ENCODE measurements at places on chromosomes 11 and 22.

DNA sequence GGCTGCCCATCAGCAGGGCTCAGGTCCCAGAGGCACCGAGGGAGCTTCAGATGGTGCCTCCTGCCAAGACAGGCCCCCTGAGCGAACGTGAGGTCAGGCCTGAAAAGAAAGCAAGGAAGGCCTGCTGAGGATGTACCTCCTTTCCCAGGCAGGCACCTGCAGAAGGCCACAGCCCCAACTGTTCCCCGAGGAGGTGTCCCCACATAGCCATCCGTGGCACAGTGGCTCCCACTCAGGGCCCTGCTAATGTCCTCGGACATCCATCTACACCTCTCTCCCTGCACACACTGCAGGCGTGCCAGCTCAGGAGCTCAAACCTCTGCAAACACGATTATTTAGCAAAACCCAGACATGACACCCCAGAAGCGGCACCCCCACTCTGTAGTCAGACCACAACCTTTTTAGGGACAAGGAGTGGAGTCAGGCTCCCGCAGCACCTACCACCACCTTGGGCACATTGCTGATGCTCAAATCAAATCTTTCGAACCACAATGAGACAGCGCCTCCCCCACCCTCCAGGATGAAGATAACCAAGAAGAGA lies 36.9 kb downstream of the SHANK2 start:
- no peak for DNase-seq

GRCh38 chr11:46733234-46733633 lies 14.2 kb downstream of the F2 start:
- DNase-seq: no peak

DNA sequence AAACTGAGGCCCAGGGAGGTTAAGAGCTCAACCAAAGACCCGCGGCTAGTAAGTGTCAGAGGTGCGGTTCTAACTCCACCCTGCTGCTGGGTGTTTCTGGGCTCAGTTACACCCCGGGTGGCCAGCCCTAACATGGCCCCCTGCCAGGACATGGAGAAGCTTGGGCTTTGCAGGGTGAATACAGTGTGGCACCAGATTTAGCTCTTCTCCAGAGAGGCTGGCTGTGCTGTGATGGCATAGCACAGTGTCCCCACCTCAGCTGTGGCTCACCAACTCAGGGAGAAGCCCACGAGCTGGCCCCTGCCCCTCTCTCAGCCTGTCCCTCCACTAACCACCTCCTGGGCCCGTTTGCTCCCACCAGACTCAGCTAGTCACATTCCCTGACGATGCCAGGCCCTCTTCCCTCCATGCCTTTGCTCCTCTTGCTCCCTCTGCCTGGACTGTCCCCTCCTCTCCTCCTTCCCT lies 7.0 kb downstream of the UCP3 start:
- no peak for DNase-seq

DNA sequence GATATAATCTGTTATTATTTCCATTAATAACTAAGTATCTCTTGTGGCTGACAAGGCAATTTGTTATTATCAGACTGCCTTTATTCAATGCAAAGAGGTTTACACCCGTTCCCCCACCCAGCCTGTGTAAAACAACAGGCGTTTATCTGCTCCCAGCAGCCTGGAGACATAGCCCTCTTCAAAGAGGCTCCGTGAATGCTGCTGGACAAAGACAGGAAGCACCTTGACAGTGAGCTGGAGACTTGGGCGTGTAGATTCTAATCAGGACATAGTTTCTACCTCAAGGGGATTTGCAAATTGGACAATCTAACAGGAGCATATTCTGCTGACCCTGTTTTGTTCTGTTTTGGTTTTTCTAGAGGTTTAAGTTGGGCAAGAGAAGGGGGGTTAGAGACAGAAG lies 733.0 kb upstream of the KIRREL3 start:
- DNase-seq: no peak

GRCh38 chr11:8777907-8778767 lies 95.5 kb downstream of the RPL27A start:
- DNase-seq: no peak

GRCh38 chr11:77204754-77205466 lies 76.9 kb downstream of the MYO7A start:
- DNase-seq: no peak

DNA sequence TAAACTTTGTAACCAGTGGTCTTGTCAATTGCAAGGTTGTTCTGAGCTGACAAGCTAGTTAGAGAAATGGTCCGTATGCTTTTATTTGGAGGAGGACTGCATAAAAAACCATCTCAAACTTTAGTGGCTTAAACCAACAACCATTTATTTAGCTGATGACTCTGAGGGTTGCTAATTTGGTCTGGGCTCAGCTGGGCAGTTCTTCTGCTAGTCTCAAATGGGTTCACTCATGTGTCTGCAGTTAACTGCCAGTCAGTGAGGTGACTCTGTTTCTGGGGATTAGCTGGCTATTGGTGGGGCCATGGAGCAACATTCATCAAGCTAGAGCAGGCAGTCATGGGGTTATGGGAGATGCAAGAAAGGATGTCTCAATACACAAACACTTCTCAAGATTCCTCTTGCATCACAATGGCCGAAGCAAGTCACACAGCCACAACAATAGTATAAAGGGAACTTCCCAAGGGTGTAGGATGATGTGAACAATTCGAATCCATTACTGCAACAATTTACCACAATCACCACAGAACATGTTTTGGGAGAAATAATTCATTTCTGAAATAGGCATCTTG lies 521.9 kb downstream of the INSC start:
- DNase-seq: no peak

DNA sequence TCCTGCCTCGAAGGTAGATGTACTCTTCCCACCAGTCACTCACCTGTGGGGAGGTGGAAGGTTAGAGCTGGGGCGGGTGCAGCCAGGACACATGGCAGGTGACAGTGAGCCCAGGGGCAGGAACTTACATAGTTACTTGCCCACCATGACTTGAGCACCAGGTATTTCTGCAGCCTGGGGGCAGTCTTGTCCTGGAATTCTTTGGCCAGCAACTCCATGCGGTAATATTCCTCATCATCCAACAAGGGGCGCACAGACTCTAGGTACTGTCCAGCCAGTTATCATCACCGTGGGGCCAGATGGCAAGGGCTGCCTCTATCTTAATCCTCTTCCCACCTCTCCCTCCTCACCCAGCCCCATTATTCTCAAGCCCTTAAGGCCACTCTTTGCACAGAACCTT lies 2.2 kb downstream of the CPT1B start:
- DNase-seq: no peak

DNA sequence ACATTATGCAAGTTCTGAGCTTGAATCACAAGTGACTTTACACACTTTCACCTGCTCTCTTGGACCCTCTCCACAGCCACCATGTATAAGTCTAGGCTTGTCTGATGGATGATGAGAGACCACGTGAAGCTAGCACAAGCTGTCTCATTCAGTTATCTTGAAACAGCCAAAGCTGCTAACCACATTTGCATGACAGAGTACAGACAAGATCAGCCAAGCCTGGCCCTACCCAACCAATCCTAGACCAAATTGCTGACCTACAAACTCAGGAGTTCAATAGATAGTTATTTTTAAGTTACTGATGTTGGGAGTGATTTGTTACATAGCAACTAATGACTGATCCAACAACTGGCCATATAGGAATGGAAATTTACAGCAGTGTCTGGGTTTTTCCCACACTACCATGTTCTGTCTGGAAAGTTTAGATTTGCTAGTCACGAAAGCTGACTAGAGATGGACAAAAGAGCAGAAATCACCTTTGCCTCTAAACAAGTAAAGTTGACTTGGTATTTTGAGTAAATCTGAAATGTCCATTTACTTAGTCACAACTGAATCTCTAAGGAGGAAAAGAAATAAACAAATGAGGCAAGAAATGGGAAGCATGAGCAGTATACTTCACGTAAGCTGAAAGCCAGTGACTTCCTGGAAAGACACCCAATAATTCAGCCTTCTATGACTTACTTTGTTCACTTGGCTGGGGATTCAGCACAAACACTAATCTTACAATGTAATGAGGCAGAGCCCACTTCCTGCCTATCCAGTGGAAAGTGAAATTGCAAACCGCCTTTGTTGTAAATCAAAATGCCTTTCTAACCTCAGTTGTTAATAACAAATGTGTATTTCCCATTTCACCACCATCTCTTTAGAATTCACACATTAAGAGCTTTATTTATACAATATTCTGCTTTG lies 101.7 kb downstream of the FAM181B start:
- DNase-seq: no peak

DNA sequence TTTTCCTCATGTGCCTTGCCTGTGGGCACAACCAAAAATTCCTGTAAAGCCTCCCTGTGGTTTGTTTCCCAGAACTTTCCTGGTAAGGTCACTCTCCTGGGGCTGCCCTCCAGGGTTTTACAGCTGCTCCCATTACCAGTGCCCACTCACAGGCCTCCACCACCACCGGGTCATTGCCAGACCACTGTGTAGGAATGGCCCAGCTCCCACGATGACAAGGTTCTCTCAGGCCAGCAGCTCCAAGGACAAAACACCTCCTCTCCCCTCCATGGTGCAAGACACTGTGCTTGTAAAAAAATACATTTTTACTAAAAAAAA lies 96.1 kb upstream of the AKIP1 start:
- DNase-seq: no peak

GRCh38 chr22:32240461-32240860 lies 14.7 kb downstream of the SLC5A4 start:
- no peak for DNase-seq

Data from right renal pelvis (tissue), 4 donors.